CD14-positive monocyte (primary cell): ENCODE measurements at places on chromosomes 3 and 15. TPM values are rescaled to one million over a fixed set of nuclear protein-coding genes. Genes with fewer than 3 reads are reported as not detected.

DNA sequence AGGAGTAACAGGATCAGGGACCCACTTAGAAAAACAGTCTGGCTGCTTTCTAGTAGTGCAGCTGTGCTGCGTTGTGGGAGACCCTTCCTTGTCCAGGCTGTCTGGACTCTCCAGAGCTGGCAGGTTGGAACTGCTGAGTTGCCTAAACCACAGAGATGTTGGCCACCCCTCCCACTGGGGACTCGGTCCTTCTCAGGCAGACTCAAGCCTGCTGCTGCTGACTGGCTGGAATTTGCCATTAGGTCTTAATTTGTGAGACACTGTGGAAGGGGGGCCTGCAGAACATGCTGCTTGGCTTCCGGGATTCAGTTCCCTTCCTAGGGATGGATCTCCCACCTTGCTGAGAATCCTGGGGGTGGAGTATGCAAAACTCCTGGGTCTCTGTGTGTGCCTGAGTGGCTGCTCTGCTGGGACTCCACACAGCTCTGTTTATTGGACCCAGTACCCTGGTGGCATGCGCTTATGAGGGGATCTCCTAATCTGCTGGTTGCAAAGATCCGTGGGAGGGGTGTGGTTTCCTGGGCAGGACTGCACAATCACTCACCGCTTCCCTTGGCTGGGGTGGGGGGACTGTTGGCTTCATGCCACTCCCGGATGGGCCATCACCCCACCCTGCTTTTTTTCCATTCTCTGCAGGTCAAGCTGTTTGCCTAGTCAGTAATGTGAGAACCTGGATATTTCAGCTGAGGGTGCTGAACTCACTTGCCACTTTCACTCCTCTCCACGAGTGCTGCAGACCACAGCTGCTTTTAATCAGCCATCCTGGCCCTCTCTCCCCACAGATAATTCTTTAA is 150.5 kb downstream of the CFAP20DC start:
- H3K27me3 ChIP-seq = no peaks in the 10 kb centered on the region
- H3K27ac ChIP-seq = no peak overlapping the region
- DNase-seq = no peak

DNA sequence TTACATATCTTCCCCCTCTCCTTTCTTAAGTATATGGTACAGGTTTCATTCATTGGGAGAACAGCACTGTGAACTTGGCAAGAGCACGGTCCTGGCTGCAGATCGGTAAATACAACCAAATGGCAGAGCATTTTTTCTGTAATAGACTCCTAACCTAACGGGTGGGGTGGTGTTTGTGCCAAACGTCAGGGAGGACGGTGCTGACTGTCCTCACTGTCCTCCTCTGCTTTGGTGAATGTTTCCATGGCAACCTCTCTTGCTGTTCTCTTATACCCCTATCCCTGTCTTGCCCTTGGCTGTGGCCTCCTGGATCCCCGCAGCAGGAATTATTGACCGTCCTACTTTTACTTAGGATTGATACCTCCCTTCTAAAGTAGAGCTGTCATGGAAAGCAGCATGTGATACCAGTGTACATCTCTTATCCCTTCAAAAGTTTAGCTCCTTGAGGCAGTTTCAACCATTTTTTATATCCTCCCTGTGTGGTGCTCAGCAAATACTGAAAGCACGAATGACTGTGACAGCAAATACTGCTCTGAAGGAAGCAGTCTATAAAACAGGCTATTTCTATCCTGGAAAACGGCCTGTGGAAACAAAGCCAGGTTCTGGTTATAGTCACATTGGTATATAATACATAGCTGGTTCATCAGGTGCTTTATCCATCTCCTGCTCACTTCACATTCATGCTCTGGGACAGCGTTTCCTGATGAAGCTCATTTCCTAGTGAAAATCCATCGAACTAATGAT is 275.4 kb upstream of the C2CD4B start:
- H3K4me3 ChIP-seq = no peak overlapping the region
- H3K27ac ChIP-seq = no peak overlapping the region
- H3K4me1 ChIP-seq = no peaks in the 10 kb centered on the region
- no peak for DNase-seq
- no peaks in the 10 kb centered on the region for H3K27me3 ChIP-seq

- H3K4me1 ChIP-seq = no peaks in the 10 kb centered on the region
- peaks cover 10% of the 10 kb centered on the region for H3K27me3 ChIP-seq
- no peaks in the 10 kb centered on the region for H3K36me3 ChIP-seq
Observed at GRCh38 chr3:132730891-132731580, 8.8 kb upstream of the NPHP3 start.

DNA sequence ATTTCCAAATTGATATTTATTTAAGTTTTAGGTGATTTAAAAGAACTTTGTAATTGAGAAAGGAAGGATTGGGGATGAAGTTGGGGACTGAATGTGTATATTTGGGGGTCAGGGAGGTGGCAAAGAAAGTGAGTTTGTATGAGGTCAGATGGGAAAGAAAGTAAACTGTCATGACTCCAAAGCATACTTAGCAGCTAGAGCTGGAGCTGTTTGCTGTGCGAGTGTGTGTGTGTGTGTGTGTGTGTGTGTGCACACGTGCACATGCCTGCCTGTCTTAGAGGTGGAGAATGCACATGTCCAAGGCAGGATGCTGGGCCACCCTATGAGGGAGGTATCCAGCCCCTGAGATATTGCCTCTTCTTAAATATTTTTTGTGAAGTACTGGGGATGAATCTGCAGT is 21.0 kb downstream of the BOC start:
- no peaks in the 10 kb centered on the region for H3K4me1 ChIP-seq
- no peak overlapping the region for H3K27ac ChIP-seq
- H3K4me3 ChIP-seq = no peak overlapping the region
- no peak for DNase-seq
- H3K27me3 ChIP-seq = no peaks in the 10 kb centered on the region

Gene GOLGA6L10
- polyA plus RNA-seq = 0.08 and 0.12 TPM in 2 replicates

- peak overlapping the region; percentile 95 for H3K27ac ChIP-seq
- H3K27me3 ChIP-seq = no peaks in the 10 kb centered on the region
Observed at GRCh38 chr15:81301385-81301784, 22.6 kb downstream of the STARD5 start.

DNA sequence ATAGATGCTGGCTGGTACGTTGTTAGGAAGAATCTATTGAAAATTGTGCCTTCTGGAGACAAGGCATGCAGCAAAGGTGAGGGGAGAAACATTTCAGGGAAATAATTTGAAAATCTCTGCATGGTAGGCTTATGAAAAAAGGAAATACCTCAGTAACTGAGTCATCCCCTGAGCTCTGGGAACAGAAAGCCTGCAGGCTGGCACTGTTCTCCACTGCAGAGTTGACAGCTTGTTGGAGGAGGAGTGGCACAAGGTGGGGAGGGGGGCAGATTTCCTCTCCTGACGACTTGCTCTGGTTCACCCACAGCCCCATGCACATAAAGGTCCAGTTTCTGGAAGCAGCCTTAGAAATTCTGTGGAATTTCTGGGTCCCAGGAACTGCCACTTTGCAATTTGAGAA is 179.4 kb downstream of the ABHD5 start:
- no peaks in the 10 kb centered on the region for H3K4me1 ChIP-seq
- H3K27ac ChIP-seq = no peak overlapping the region
- H3K4me3 ChIP-seq = no peak overlapping the region
- no peak for DNase-seq
- no peaks in the 10 kb centered on the region for H3K27me3 ChIP-seq

GRCh38 chr15:49041426-49041825 is 4.8 kb downstream of the SECISBP2L start:
- H3K27ac ChIP-seq = no peak overlapping the region
- no peak for DNase-seq
- H3K27me3 ChIP-seq = no peaks in the 10 kb centered on the region

Gene TBC1D23
- 3.3 and 10.2 TPM in 2 replicates for polyA plus RNA-seq
